ENCODE measurements at places on chromosomes 4 and X.

- DNase-seq: no peak
Observed at GRCh38 chr4:164438321-164438720, 315.6 kb upstream of the SMIM31 start.

DNA sequence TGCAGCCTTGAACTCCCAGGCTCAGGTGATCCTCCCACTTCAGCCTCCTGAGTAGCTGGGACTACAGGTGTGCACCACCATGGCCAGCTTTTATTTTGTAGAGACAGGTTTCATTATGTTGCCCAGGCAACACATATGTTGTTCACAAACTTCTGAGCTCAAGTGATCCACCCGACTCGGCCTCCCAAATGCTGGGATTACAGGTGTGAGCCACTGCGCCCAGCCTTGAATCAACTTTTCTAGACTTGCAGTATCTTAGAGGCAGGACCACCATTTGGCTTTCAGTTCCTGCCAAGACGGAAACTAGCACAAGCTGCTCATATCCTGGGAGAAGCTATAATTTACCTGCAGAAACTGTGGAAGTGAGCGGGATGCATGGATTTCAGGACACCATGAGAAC lies 19.9 kb downstream of the NAT8L start:
- no peak for DNase-seq

DNA sequence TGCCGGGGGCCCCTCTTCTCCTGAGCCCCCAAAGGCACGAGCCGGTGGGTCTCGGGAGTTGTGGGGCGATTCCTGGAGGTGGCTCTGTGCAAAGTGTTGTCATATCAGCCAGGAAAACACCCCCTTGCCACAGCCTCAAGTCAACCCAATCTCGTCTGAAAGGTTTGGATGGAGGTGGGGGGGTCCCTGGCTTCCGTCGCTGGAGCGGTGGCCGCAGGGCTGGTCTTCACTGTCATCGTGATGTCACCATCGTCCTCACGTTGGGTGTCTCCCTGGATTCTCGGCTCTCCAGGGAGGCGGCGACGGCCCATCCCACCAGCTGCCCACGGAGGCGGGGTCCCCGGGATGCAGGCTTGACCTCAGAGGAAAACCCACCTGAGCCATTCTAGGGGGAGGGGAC lies 38.3 kb upstream of the PPP2R3B start:
- DNase-seq: no peak

DNA sequence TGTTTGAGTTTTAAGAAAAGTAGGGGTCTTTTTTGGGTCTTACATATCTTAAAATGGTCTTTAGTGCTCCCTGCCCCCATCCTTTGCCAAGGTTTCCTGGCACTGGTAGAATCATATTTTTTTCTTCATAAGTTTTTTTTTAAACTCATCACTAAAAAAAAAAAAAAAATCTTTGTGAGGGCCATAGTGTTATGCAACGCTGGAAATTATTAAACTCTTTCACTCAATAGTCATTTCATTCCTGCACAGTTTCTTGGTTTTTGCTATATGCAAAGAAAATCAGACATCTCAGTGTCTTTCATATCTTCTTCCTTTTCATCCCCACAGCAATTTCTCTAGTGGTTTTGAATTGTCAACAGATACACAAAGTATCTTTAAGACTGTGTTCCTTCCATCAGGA lies 95.6 kb downstream of the TMA16 start:
- DNase-seq: no peak

- no peak for DNase-seq
Observed at GRCh38 chrX:113009029-113009428, 168.4 kb upstream of the AMOT start.

DNA sequence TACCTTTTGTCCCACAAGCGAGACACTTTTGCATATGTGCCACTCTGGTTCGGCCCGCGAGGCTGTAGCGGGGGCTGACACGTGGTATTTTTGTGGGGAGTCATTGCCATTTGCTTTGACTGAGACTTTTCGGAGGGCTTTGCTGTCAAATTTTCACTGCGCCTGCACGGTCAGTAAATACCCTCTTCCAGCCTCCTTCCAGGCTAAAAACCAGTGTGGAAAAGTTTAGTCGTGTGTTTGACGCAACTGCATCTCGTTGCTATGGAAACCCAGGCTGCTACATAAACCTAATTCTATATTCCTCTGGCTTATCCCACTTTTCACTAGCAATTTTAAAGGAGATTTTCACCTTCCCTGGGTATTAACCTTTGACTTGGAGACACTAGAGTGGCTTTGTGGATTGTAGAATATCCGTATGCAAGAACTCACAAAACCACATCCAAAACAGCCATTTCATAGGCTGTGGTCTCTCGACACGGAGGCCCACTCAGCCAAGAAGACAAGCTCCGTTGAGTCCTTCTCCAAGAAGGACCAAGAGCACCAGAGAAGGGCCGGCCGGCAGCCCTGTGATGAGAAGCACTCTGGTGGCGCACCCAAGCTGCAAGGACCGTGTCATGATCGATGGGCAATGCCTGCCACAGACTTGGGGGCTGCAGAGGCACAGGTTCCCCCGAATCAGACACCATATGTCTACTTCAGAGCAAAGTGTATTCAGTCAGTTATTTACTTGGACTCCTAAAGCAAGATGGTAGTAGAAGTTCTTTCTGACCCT lies 38.4 kb upstream of the ENPP6 start:
- DNase-seq: no peak

GRCh38 chr4:53348046-53348445 lies 17.8 kb downstream of the SCFD2 start:
- no peak for DNase-seq

GRCh38 chrX:134484039-134484438 lies 24.1 kb downstream of the HPRT1 start:
- no peak for DNase-seq

DNA sequence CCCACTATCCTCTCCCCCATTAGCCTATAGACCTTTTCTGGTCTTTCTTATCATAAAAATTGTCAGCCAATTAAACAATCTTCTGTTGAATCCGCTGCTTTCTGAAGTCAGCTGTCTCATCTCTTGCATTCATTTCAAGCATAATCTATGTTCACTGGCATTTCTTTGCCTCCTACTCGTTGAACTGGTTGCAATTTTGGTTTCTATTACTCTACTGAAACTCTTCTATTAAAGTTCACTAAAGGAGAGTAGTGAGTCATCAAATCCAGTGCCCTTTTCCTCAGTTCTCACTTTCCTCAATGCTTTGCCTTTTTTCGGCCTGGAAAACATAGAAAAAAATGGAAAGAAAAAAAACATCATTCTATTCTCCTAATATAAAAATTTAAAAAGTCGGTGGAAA lies 23.9 kb upstream of the CXCL13 start:
- DNase-seq: no peak

All from hippocampal formation (tissue), 2 donors.